ENCODE measurements at places on chromosomes 5 and 9.

DNA sequence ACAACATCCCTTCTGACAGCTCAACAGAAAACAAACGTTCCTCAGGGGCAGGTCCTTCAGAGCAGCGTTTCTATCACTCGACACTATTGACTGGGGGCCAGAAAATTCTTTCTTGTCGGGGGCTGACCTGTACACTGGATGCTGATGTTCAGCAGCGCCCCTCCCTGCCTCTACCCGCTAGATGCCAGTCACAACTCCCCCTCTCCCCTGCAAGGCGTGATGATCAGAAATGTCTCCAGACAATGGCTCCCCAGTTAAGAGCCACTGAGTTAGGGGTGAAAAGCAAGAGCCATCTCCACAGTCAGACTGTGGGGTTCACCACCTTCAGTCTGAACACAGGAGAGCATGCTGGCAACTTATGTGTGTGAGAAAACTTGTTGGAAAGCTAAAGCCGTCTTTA, 39.8 kb downstream of the SERINC5 start:
- H3K4me3 ChIP-seq, result peak overlapping the region; percentile 96
- peak overlapping the region; percentile 96 for H3K27ac ChIP-seq
- peaks cover 50% of the 10 kb centered on the region for H3K4me1 ChIP-seq

GRCh38 chr9:107613321-107613720, 123.8 kb upstream of the KLF4 start:
- no peak for DNase-seq
- no peak overlapping the region for H3K27ac ChIP-seq
- H3K36me3 ChIP-seq, result no peaks in the 10 kb centered on the region
- no peaks in the 10 kb centered on the region for H3K4me1 ChIP-seq

- H3K4me3 ChIP-seq, result no peak overlapping the region
- no peak for DNase-seq
- no peaks in the 10 kb centered on the region for H3K27me3 ChIP-seq
- peaks cover 12% of the 10 kb centered on the region for H3K36me3 ChIP-seq
- H3K4me1 ChIP-seq, result no peaks in the 10 kb centered on the region
- H3K27ac ChIP-seq, result no peak overlapping the region
Observed at GRCh38 chr9:20980832-20981455, 50.5 kb downstream of the HACD4 start.

DNA sequence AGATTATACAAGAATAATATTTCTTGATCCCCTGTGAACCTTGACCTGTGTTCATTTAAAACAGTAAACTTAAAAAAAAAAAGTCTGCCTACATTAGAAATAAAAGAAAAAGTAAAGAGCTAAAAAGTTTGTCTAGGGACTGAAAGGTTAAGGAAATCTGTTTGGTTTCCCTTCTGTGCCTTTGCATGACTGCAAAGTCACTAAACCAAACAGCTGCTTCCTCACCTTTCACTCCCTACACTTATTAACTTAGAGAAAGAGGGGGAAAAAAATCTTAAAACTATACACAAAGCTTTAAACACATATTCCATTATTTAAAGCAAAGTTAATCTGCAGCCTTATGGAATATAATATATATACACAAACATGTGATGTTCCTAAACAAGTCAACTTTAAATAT, 65.1 kb downstream of the ZFR start:
- no peak overlapping the region for H3K4me3 ChIP-seq
- H3K27ac ChIP-seq, result peak overlapping the region; percentile 64
- no peaks in the 10 kb centered on the region for H3K4me1 ChIP-seq
- H3K36me3 ChIP-seq, result peaks cover 84% of the 10 kb centered on the region

DNA sequence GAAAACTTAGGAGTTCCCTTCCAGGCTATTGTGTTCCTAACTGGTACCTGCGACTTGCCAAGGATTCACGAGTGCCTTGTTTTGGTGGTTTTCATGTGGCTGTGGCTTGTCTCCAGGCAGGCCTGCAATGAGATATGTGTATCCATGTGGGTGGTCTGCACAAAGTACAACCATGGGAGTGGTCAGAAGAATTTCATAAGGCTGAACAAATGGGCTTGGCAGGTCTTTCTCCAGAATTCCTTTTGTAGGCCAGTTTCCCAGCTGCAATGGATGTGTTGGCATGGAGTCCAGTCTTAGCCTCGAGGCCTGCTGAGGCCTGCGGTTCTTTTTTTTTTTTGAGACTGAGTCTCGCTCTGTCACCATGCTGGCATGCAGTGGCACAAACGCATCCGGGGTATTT, 28.8 kb upstream of the MELK start:
- no peaks in the 10 kb centered on the region for H3K4me1 ChIP-seq
- H3K4me3 ChIP-seq, result no peak overlapping the region
- peaks cover 3% of the 10 kb centered on the region for H3K36me3 ChIP-seq
- peaks cover 16% of the 10 kb centered on the region for H3K27me3 ChIP-seq
- no peak for DNase-seq

DNA sequence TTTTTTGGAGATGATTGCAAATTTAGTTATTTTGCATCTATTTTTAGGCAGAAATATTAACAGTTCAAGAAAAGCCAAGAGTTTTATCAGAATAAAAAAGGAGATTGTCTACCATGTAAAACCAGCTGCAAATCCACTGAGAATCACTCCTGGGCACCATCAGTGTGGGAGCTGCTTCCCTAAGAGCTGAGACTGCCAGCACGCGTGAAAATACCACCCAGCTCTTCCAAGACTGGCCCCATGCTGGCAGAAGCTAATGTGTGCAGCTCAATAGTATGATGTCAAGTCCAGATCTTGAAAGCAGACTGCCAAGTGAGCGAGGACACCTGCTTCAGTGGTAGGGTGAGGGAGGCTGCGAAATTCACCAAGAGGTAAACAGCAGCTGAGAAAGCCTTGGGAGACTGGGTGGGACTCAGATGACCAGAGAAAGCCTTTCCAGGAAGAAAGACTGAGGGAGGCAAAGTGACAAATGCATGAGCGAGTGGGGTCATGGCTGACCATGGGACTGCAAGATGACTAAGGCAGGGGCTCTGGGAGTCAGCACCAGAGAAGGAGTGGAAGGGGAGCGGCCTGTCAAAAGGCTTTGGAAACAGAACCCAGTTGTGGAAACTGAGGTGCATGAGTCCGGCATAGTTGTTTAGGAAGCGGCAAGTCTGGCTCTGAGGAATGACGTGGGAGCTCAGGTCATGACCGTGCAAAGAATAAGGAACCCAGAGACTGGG, 200.9 kb downstream of the GADD45G start:
- no peaks in the 10 kb centered on the region for H3K36me3 ChIP-seq
- H3K4me1 ChIP-seq, result no peaks in the 10 kb centered on the region
- no peak overlapping the region for H3K27ac ChIP-seq
- no peak for DNase-seq
- H3K27me3 ChIP-seq, result peaks cover 63% of the 10 kb centered on the region
